Activated T-cell treated with anti-CD3 and anti-CD28 coated beads, Interleukin-2, amount 50 U/mL, for 4 hours (primary cell): ENCODE measurements at places on chromosomes 7 and 10.

- DNase-seq = no peak
Observed at GRCh38 chr10:132883391-132883881, 58.9 kb downstream of the CFAP46 start.

- DNase-seq = no peak
Observed at GRCh38 chr10:128930515-128930914, 536.5 kb upstream of the MGMT start.

DNA sequence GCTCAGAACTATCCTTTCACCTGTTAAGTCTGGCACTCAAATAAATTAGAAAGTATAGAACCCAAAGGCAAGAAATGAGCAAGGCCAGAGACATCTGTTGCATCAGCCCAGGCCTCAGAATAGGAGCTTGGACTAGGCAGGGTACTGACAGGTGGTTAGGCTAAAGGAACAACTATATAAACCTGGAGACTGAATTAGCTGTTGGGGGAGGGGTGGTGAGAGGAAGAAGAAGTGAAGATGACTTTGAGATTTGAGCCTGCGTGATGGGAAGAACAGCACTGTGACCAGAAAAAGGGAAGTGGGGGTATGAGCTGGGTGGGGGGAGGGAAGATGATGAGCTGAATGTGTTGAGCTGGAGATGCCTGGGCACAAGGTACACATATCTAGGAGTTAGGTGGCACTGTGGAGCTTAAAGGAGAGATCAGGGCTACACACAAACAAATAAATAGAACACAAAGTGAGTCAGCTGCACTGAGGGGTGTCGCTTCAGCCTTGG lies 244.7 kb downstream of the PTEN start:
- no peak for DNase-seq

- DNase-seq = no peak
Observed at GRCh38 chr10:130401860-130402765, 265.9 kb downstream of the GLRX3 start.

DNA sequence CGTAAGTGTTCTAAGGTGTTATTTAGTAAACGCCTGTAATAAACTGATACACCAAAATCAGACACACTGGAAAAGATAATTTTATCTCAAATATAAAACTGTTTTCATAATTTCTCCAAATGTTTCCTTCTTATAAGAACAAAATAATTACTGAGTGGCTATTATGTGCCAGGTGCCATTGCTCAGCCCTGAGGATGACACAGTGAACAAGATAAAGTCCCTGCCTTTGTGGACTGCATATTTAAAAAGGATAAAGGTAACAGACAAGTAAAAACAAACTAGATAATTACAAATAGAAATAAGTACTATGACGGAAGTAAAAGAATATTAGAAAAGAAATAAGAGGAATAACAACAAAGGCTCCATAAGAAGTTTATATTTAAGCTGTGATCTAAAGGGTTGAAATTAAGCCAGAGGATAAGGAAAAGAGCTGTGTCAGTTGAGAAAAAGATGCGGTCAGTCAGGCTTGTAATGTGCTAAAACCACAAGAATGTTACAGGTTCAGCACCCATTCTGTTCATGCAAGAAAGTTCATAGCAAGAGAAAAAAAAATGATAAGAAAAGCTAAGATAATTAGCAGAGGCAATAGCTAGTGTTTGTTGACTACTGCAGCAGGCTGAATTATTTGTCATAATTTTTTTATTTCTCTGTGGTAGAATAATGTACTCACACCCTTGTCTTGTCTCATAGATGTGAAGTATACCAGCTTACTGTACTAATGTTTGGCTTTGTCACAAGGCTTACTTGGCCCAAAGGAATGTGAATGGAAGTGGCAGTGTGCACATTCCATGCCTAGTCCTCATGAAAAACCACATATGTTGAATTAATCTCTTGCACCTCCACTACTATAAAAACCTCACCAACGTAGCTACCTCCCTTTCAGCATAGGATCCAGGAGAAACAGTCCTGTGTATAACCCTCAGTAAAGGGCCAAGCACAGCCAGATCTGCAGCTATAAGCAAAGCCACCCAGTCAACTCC lies 75.1 kb downstream of the CRPPA start:
- no peak for DNase-seq

DNA sequence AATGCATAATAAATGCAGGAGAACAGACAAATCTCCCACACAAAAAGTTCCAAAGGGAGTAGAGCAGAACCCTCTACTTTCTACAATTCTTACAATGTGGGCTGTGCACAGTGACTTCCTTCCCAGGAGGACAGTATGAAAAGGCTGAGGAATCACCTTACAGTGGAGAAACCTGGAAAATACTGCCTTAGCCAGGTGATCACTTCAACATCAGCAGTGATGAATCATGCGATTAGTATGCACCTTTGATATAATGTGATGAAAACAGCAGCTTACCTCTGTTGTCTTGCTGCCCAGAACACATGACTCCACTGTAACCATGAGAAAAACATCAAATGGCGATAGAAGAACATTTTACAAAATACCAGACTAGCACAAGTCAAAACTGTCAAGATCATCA lies 329.7 kb upstream of the POM121L12 start:
- DNase-seq = no peak

GRCh38 chr10:13847201-13847631 lies 260.5 kb downstream of the PRPF18 start:
- DNase-seq = no peak

DNA sequence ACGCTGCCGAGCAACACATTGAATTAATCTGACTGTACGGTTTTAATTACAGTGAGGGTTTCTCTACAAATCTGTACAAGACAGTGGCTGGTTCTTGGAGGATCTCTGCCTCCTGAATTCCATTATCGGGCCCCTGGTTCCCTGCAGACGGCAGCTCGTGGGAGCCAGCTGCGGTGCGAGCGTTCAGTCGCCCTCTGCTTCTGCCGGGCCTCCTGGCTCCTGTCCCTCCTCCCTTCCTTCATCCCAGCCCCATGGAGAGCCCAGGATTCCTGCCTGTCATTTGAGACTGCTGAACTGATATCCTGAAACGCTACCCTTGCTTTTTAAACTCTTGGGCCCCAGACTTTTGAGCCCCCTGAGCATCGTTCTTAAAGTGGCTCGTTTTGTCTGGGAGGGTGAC lies 6.6 kb upstream of the DLX6 start:
- DNase-seq = no peak

DNA sequence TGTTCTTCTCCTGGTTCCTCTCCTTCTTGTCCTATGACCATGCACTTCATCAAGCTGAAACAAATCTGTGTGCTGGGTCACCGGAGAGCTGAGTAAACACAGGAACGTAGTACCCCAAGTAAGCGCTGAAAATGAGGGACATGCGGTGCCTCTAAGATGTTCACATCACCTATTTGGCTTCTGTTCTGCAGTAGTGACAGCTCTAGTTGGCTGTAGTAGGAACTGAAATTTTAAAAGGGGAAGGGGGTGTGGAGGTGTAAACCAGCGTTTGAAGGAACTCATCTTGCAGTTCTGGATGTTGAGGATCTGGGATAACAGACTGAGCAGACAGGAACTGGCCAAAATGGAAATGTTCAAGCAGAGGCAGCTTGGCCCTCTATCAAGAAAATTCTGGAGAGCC lies 85.2 kb downstream of the WNT2 start:
- no peak for DNase-seq

GRCh38 chr10:72009425-72010081 lies 45.4 kb downstream of the CHST3 start:
- no peak for DNase-seq

GRCh38 chr7:143238289-143238980 lies 16.6 kb downstream of the TAS2R40 start:
- DNase-seq = no peak

- DNase-seq = no peak
Observed at GRCh38 chr10:49385939-49386922, 9.7 kb downstream of the DRGX start.

DNA sequence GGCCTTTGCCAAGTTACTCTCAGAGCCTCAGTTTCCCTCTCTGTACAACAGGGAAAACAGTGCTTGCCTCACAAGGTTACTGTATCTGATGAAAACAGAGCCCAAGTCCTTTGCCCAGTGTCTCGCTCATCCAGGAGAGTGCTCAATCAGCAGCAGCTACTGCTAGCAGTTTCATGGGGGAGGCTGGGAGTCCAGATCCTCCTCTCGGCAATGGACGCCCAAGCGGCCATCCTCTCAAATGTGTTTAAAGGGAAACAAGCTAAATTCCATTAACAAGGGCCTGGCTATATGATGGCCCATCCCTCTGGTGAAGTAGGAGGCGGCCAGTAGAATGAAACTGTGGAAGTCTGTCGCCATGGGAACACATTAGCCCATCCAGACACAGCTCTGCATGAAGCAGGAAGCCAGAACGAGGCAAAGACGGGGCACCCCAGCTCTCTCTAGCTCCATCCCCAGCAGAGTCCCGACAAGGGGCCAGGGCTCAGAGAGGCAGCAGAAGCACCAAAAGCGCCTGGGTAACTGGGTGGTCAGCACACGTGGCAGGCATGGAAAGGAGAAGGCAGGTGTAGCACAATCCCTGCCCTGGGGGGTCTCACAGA lies 35.2 kb downstream of the FAM53B start:
- DNase-seq = no peak

GRCh38 chr10:12819071-12819470 lies 182.4 kb downstream of the CCDC3 start:
- no peak for DNase-seq

DNA sequence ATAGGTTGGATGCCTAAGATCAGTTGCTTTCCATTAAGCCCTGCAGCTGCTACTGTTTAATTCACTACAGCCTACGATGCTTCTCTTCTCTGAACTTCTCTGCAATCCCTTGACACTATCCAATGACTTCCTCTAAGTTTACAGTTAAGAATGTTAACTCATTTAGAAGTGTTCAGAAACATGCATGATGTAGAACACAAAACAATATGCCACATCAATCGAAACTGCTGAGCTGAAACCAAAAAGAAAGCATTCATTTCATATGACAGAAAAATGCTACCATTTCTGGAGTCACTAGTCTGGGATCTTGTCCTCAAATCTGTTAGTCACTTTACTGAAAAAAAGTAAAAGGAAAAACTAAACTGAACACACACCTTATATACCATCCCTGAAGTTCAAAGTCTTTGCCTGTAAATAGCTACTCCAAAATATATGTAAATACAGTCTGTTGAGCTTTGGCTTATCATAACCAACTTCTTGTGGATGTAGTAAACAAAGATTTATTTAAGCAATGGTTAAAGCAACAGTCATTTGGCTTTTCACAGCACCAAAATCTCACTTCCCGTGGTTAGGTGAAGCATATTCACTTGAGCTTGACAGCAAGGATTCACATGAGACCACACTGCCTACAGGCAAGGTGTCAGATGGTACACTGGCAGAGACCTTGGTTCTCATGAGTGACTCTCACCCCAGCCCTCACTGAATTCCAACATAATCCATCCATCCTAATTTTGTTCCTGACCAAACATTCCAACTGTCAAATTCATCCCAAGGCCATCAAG lies 187.0 kb downstream of the PPP1R17 start:
- no peak for DNase-seq

- no peak for DNase-seq
Observed at GRCh38 chr10:109701633-109702215, 221.6 kb downstream of the XPNPEP1 start.

DNA sequence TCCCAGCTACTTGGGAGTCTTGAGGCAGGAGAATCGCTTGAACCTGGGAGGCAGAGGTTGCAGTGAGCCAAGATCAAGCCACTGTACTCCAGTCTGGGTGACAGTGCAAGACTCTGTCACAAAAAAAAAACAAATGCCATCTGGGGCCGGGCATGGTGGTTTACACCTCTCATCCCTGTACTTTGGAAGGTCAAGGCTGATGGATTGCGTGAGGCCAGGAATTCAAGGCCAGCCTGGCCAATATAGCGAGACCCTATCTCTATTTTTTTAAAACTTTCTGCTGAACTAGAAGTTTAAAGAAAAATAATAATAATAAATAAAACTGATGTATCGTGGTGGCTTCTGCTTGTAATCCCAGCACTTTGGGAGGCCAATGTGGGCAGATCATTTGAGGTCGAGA lies 15.7 kb upstream of the RNF216 start:
- no peak for DNase-seq

DNA sequence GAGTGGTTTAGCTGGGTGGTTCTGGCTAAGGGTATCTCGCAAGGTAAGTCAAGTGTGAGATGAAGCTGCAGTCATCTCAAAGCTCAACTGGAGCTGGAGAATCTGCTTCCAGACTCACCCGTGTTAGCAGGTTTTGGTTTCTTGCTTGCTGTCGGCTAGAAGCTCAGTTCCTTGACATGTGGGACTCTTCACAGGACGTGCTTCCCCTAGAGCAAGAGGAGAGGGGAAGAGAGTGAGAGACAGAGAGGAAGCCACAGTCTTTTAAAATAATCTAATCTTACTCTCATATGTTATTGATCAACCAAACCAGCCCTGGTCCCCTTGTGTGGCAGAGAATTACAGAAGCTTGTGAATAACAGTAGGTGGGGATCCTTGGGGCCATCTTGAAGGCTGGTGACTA lies 199.5 kb downstream of the REEP3 start:
- DNase-seq = no peak

- DNase-seq = no peak
Observed at GRCh38 chr7:123643495-123644441, 11.9 kb upstream of the LMOD2 start.

GRCh38 chr7:135434047-135434446 lies 75.9 kb downstream of the CNOT4 start:
- no peak for DNase-seq

DNA sequence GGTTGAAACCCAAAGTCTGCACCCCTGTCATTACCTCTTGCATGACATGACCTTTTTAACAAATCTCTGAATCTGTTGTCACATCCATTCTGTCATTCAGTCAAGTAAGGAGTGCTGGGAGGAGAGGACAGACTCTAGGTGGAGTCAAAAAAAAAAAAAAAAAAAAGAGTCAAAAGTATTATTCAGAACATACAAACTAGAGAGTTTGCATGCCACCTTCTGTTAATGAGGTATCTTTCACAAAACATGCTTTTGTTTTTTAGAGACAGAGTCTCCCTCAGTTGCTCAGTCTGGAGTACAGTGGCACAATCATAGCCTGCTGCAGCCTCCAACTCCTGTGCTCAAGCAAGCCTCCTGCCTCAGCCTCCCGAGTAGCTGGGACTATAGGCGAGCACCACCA lies 81.6 kb upstream of the ARMC3 start:
- no peak for DNase-seq

DNA sequence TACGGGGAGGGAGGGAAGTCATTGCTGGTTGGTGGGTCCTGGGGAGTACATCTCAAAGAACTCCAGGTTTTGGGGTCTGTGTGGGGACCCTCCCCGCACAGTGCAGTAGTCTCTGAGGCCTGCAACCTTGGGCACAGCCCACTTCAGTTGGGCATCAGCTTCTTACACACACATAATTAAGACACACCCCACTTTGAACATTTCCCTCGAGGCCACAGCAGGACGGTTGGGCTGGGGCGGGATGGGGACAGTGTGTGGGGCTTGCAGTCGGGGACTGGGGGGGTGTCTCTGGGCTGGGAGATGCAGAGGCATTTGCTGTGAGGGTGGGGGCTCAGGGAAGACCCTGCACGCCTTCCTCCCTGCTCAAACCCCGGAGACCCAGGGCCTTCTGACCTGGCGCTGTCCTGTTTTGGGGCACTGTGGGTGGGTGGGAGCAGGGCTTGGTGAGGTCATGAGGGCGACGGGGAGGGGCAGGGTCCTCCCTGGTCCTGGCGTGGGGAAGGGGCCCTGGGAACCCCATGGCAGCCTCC lies 1.3 kb downstream of the LFNG start:
- DNase-seq = no peak

GRCh38 chr10:118839348-118839747 lies 84.6 kb upstream of the CACUL1 start:
- DNase-seq = no peak
